ENCODE measurements at places on chromosomes 1 and 21. TPM values are rescaled to one million over a fixed set of nuclear protein-coding genes. Genes with fewer than 3 reads are reported as not detected.

CALML6 gene
- total RNA-seq: not detected

- no peak for DNase-seq
- no peak overlapping the region for H3K27ac ChIP-seq
- H3K4me1 ChIP-seq: no peaks in the 10 kb centered on the region
- H3K27me3 ChIP-seq: no peaks in the 10 kb centered on the region
- H3K4me3 ChIP-seq: no peak overlapping the region
- H3K36me3 ChIP-seq: no peaks in the 10 kb centered on the region
Measured at GRCh38 chr1:219712506-219712905, 99.6 kb upstream of the ZC3H11B start.

- no peak for DNase-seq
- no peaks in the 10 kb centered on the region for H3K36me3 ChIP-seq
- peaks cover 2% of the 10 kb centered on the region for H3K27me3 ChIP-seq
- H3K4me1 ChIP-seq: no peaks in the 10 kb centered on the region
- no peak overlapping the region for H3K4me3 ChIP-seq
Measured at GRCh38 chr1:29806646-29807319, 570.5 kb downstream of the PTPRU start.

SLC25A34 gene
- under 0.01 TPM for total RNA-seq

DNA sequence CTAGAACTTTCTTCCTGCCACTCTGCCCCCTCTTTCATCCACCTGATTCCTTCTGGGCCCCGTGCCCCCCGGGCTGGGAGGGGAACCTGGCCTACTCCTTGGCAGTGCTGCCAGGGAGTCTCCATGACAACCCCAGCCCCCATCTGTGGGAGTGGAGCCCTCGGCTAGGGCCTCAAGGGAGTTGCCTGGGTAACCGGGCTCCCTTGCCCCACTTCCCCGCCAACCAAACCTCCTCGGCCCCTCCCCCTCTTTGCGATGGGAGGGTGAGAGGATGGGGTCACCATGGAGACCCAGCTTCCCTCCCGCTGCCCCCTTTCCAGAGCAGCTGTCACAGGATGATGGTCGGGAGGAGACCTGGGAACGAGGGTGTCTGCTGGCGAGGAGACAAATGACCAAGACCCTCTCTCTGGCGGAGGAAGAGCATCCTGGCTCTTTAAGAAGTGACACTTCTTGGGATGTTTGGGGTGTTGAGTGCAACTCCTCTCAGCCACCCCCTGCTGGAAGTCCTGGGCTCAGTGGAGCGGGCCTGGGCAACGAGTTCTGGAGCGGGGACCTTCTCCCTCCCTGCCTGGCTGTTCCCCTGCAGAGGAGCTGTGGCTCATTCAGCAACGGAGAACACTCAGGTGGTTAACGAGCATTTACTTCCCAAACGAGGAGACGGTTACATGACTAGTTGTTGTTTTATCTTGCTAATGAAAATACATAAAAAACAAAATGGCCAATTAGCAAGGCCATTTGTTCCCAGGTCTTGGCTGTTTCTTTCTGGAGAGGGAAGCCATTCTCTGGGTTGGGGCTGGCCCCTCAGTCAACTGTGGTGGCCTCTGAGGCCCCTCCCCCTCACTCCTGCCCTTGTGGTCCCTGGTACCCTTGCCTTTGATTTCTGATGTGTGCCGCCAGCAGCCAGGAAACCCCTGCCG, 82.8 kb downstream of the UBIAD1 start:
- no peak for DNase-seq
- no peak overlapping the region for H3K27ac ChIP-seq
- peaks cover 32% of the 10 kb centered on the region for H3K27me3 ChIP-seq
- no peak overlapping the region for H3K4me3 ChIP-seq
- H3K4me1 ChIP-seq: no peaks in the 10 kb centered on the region

CLIC4 gene
- total RNA-seq: 392 TPM

DNA sequence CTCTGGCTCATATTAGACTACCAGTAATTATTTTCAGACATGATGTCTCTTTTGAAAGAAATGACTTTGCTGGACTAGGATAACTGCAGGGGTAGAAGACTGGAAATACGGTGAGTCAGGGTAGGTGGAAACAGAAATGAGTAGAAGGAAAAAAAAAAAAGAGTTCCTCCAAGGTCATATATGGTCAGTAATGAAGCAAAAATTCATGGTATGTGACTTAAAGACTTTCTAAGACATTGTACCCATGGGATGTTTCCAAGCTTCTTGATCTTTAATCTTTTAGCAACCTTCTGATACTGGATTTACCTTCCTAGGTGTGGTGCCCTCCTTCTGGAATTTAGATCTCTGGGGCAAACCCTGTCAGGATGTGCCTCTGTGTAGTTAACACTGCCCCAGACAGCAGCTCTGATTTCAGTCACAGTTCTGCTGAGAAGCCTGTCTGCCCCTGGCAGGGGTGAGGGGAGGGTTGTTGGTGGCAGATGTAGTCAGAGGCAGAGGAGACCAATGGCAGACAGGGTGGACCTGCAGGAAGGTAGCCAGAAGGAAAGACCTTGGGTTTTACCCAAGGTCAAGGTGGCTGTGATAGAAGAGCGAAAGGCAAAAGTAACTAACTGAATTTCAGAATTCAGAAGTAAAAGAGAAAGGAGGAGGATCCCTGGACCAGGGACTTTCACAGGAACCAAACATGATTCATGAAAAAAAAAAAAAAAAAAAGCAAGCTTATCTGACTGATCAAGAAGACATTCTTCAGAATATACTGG, 44.1 kb upstream of the BCL10 start:
- no peaks in the 10 kb centered on the region for H3K27me3 ChIP-seq
- no peak overlapping the region for H3K4me3 ChIP-seq
- peaks cover 32% of the 10 kb centered on the region for H3K4me1 ChIP-seq
- peaks cover 8% of the 10 kb centered on the region for H3K36me3 ChIP-seq
- peak overlapping the region; percentile 98 for H3K27ac ChIP-seq
- DNase-seq: peak; percentile 81

- no peak for DNase-seq
- H3K4me3 ChIP-seq: no peak overlapping the region
- H3K4me1 ChIP-seq: no peaks in the 10 kb centered on the region
- no peak overlapping the region for H3K27ac ChIP-seq
Measured at GRCh38 chr1:168386949-168387586, 106.4 kb downstream of the TBX19 start.

DNA sequence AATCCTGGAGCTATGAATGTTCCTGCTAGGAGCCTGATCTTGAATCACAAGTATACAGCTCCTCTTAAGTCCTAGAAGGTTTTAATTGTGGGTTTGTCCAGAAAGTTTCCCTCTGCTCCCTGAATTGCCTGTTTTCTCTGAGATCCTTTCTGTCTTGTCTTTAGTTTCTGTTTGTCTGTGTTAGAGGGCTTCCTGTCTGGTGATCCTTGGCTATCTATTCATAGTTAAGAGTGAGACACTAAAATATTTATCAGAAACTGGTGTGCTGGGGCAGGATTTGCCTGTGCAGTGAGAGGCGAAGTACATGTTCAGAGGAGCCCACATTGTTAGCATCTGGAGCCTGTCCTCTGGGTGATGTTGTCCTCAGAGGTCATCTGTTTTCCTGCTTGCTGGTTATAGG, 45.4 kb downstream of the ETS2 start:
- H3K27ac ChIP-seq: no peak overlapping the region
- H3K4me3 ChIP-seq: no peak overlapping the region
- H3K27me3 ChIP-seq: no peaks in the 10 kb centered on the region

- DNase-seq: no peak
- no peaks in the 10 kb centered on the region for H3K27me3 ChIP-seq
- peaks cover 6% of the 10 kb centered on the region for H3K4me1 ChIP-seq
Measured at GRCh38 chr1:5941671-5942070, 50.6 kb downstream of the NPHP4 start.

SLFNL1 gene
- under 0.01 TPM for total RNA-seq

DNA sequence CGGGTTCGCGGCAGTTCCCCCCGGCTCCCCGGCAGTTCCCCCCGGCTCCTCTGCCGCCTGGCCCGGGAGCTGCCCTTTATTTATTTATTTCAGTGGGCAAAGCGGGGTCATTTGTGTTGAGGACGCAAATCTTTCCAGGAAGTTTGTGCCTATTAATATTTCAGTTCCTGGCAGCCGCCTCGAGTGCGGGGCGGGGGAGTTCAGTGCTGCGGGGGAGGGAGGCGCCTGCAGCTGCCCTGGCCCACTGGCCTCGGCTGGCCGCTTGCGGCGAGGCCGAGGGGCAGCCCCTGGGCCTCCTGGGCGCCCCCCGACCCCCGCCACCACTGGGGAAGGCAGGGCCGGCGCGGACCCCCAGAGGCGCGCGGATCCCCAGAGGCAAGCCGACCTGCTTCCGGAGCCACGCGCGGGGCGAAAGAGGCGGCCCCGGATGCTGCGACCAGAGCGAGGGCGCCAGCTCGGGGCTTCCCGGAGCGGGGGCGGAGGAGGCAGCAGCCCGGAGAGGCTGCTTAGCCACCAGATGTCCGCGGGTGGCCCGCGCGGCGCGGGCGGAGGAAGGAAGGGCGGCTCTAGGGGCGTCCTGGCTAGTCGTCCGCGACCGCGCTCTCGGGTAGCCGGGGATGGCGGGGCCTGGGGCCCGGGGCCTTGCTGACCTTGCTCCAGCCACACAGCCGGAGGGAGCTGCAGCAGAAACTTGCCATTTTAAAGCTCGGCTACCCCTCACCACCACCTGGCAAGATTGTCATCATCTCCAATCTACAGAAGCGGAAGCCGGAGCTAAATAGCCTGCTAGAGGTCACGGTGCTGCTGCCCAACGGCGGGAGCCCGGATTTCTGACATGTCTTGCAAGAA, 48.0 kb downstream of the H3-3A start:
- H3K4me3 ChIP-seq: peak overlapping the region; percentile 57
- H3K4me1 ChIP-seq: peaks cover 4% of the 10 kb centered on the region
- no peaks in the 10 kb centered on the region for H3K27me3 ChIP-seq
- DNase-seq: peak; percentile 58

GRCh38 chr1:85315789-85316188, 39.4 kb upstream of the BCL10 start:
- H3K4me1 ChIP-seq: peaks cover 26% of the 10 kb centered on the region
- H3K36me3 ChIP-seq: peaks cover 2% of the 10 kb centered on the region
- no peak overlapping the region for H3K4me3 ChIP-seq

GRCh38 chr1:30652152-30652841, 71.1 kb downstream of the MATN1 start:
- no peaks in the 10 kb centered on the region for H3K36me3 ChIP-seq
- no peak for DNase-seq
- peaks cover 9% of the 10 kb centered on the region for H3K27me3 ChIP-seq
- H3K27ac ChIP-seq: no peak overlapping the region
- no peak overlapping the region for H3K4me3 ChIP-seq

DNA sequence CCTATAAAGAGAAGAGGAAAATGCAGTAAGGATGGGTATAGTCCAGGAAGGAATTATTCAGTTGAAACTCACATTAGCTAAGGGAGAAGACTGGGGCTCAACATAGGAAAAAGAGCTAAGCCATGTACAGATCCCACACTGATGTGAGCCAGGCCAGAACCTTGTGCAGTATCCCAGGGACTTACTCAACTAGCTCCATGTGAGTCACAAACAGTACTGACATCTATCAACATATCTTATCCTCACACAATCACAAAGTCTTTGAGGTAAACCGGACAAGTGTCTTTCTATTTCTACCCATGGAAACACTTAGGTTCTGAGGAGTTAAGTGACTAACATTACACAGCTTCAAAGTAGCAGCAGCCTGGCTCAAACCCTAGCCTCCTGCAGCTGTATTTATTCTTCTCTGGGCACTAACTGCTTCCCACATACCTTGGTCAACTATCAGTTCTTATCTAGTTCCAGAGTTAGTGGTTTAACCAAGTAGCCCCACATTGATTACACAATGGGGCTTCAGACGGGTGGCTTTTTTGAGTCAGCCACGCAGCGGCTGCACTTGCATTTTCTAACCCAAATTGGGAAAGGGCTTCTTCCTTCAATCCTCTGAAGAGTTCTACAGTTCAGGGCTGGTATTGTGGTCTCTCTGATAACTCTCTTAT, 9.5 kb downstream of the CD5L start:
- no peaks in the 10 kb centered on the region for H3K4me1 ChIP-seq
- no peak overlapping the region for H3K4me3 ChIP-seq
- no peaks in the 10 kb centered on the region for H3K36me3 ChIP-seq
- H3K27me3 ChIP-seq: no peaks in the 10 kb centered on the region
- H3K27ac ChIP-seq: no peak overlapping the region

DNA sequence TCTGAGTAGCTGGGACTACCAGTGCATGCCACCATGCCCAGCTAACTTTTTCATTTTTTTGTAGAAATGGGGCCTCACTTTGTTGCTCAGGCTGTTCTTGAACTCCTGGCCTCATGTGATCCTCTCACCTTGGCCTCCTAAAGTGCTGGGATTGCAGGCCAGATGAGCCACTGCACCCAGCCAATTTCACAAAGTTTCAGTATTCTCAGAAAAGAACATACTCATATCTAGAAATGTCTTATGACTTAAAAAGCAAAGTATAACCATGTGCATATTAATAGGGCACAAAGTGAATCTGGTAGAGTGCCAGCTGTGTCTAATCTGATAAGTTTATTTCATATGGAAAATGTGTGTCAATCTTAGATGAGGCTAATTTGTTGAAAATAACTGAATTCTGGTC, 87.5 kb upstream of the CACYBP start:
- H3K4me1 ChIP-seq: no peaks in the 10 kb centered on the region
- no peak for DNase-seq
- no peak overlapping the region for H3K4me3 ChIP-seq
- no peaks in the 10 kb centered on the region for H3K27me3 ChIP-seq

- no peak overlapping the region for H3K27ac ChIP-seq
- no peaks in the 10 kb centered on the region for H3K27me3 ChIP-seq
- H3K36me3 ChIP-seq: no peaks in the 10 kb centered on the region
- no peak overlapping the region for H3K4me3 ChIP-seq
- H3K4me1 ChIP-seq: no peaks in the 10 kb centered on the region
Measured at GRCh38 chr1:198701250-198701649, 62.4 kb downstream of the PTPRC start.

- H3K27me3 ChIP-seq: no peaks in the 10 kb centered on the region
- no peak overlapping the region for H3K4me3 ChIP-seq
- H3K36me3 ChIP-seq: no peaks in the 10 kb centered on the region
- no peak for DNase-seq
- no peak overlapping the region for H3K27ac ChIP-seq
Measured at GRCh38 chr1:169906938-169907337, 13.2 kb upstream of the SCYL3 start.

SLC9C2 gene
- total RNA-seq: not detected

LRRC39 gene
- total RNA-seq: 0.36 TPM

DNA sequence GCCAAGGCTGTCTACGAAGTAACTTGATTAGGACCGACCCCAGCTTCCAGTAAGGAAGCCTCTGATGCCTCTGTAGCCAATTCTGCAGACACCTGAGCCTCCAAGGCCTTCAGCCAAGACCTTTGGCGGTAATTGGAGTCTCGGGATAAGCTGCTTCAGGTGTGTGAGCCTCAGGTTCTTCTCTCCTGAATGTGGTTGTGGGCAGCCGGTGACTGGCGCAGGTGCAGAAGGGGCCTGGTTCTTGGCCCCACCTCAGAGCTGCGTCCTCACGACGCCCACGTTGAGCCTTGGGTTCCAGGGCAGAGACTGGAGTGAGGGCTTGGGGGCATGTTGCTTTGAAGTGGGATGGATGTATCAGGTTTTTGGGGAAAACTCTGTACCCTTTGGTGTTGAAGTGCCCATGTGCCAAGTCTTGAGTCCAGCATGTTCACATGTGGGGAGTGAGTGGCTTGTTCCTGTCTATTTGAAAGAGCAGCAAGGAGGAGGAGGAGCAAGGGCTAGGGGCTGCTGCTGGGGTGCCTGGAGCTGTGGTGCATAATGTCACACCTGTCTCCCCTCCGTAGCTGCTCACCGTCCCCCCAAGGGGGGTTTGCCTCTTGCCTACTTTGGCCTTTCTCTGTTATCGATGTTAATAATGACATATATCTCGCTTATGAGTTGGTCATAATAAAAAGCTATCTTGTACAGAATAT, 1.4 kb downstream of the PSEN2 start:
- no peak overlapping the region for H3K4me3 ChIP-seq
- H3K27ac ChIP-seq: no peak overlapping the region
- H3K27me3 ChIP-seq: no peaks in the 10 kb centered on the region
